ENCODE measurements at places on chromosomes 7 and 10.

DNA sequence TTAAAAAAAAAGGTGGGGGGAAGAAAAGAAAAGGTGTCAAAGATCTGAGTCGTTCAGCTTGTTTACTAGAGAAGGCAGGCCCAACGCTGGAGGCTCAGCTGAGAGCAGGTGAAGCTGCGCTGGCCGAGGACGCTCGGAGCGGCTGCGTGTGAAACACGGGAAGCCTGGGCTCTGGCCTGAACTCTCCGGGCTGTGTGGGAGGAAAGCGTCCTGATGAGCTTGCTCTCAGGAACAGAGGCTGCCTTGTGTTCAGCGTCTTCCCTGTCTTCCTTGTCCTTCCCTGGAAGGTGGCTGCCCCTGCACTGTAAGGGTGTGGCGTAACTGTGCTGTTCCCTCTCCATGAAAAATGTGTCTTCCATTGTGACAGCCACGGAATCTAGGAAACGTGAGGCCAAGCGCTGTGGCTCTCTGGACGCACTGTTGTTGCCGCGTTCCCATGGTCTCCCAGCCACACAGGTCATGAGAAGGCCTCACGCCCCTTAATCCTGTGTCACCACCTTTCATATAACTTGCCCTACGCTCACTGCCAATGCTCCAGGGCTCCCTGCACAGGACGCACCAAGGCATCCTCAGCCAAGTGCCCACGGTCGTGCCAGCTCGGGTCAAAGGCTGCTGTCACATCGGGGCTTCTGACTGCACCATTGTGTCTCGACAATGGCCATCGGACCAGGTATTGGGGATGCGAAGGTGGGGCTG lies 15.8 kb downstream of the IL15RA start:
- DNase-seq = no peak

- no peak for DNase-seq
Observed at GRCh38 chr7:36284456-36285090, 105.1 kb upstream of the ANLN start.

DNA sequence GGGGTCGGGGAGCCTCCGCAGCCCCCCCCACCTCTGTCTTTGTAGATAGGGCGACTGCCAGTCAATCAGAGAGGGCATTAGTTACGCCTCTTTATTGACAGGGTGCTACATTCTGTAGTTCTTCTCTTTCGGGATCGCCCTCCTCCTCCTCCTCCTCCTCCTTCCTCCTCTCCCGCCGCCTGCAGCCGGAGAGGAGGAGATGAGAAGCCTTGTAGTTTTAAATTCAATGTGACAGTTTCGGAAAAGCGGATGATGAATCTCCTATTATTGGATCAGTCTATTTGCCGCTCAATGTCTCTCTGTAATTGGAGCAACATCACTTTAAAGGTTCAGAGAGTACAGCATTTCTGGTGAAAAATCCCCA lies 587 bp upstream of the UNCX start:
- no peak for DNase-seq

DNA sequence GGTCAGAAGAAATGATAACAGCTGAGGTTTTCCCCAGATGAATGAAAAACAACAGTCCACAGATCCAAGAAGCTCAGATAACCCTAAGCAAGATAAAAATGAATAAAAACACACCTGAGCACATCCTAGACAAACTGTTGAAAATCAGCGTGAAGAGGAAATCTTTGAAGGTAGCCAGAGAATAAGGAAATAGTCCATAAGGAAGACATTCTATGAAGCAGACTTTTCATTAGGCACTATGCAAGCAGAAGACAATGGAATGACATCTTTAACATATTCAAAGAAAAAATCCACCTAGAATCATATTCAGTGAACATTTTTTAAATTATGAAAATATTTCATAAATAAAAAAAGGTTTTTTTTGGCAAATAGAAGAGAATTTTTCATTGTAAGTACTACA lies 15.1 kb upstream of the IL15RA start:
- DNase-seq = no peak

DNA sequence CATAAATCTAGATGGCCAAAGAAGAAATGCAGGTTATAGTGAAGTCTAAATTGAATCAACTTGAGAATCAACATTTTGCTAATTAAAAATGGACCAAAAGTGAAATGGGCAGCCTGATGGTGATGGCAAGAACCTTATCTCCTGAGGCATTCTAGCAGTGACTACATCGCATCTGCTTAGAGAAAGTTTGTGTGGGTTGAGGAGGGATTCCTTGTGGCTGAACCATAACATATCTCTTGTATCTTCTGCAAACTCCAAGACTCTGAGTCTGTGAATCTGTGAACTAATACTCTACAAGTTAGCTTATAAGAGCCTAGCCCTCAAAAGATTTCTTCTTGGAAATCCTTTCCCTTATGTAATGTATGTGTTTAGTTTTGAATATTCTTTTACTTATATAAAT lies 85.6 kb downstream of the PRKG1 start:
- no peak for DNase-seq

DNA sequence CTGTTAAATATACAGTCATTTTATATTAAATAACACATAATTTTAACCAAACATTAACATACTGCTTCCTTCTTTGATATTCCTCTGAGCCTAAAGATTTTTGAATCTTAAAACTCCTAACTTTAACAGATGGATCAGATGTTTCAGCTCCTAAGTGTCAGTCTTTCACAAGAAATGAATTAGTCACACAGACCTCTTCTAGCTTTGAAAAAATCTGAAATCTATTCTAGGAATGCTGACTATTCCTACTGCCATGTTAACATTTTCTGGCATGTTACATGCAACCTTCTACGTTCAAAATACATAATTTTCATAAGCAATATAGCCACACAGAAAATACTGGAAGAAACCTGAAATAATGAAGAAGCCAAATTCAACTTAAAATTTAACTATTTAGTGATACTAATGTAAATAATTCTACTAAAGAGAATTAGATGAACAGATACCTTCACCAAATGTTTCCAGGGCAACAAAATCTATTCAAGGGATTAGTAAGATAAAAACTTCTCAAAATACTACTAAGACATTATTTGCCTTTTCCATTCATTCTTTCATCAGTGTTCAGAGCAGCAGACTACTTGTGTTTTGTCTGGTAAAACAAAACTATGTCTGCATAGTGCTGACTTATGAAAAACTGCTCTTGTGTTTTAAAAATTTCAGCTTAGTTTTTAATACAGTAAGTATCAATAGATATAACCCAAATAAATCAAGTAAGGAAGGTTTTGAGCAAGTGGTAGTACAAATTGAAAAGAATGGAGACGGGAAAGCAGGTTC lies 9.2 kb downstream of the JMJD1C start:
- DNase-seq = no peak

DNA sequence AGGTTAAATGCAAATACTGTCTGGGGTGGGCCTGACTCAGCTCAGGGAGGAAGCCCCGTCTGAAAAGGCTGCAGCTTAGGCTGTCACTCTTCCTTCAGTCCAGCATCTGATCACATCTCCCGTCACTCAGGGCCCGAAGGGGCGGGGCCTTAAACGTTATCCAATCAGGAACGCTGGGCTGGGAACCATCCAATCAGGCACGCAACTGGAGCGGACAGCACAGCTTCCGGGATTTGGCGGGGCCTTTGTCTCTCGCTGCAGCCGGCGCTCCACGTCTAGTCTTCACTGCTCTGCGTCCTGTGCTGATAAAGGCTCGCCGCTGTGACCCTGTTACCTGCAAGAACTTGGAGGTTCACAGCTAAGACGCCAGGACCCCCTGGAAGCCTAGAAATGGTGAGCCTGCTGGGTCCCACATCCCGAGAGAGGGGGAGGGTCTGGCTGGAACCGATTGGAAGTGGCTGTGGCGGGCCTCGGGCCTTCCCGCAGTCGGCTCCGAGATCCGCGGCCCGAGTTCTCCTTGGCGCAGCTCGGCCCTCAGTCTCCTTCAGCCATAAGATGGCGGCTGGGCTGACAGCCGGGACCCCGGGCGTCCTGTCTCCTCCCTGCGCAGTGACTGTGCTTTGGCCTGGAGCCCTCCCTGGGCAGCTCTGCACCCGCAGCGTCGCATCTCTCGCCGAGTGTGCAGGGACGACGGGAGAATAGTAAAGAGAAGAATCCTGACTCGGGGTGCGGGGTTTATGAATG lies at the start of gene ZNF92:
TSS of gene ZNF92 (plus strand) at position 248 of the 744 bp plus-strand sequence. CDS start at position 391, 143 bp downstream.
- DNase-seq = peak; percentile 93

DNA sequence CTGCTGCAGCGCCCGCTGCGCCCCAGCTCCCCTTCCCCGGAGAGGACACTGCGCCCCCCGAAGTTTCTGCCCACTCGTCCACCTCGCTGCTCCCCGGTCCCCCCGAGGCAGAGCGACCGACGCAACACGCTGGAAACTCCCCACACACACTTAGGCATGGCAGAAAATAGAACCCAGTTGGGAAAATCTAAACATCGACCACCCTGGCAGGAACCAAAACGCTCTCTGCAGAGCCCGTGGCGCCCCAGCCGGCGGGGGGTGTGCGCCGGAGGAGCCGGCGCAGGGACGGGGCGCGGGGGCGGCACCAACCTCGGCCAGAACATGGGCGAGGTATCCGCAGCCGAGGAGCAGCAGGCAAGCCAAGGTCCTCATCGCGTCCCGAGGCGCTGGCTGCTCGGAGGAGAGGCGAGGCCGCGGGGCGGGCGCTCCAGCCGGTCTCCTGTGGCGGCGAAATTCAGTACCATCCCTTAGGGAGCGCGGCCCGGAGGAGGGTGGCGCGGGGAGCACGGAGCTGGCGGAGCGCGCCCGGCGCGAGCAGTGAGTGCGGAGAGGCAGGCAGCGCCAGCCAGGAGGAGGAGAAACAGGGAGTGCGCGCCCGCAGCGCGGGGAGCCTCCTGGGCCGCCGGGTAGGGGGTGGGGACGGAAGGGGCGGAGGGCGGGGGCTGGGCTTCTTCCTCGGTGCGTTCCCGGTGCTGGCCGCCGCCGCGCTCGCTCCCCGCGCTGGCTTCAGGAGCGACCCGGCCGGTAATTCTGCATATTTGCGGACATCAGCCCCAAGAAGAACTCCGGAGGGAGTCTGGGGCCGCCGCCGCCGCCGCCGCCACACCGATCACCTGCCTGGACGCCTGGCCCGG lies 789 bp downstream of the PDGFA start:
- DNase-seq = peak; percentile 60

DNA sequence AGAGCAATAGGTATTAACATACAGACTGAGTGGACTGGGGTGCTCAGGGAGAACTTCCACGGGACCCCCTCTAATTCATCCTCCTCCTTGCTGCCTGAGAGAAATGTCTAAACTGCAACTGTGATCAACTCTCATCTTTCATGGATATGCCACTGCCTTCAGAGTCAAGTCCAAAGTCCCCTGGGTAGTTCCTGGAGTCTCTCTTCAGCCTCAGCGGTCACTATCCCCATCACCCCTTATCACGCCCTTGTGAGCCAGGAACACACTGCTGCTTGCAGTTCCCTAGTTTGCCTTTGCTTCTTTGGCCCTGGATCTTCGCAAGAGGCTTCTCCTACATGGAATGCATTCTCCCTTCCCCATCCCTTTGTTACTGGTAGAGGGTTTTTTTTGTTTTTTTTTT lies 58.7 kb upstream of the AUTS2 start:
- DNase-seq = no peak

DNA sequence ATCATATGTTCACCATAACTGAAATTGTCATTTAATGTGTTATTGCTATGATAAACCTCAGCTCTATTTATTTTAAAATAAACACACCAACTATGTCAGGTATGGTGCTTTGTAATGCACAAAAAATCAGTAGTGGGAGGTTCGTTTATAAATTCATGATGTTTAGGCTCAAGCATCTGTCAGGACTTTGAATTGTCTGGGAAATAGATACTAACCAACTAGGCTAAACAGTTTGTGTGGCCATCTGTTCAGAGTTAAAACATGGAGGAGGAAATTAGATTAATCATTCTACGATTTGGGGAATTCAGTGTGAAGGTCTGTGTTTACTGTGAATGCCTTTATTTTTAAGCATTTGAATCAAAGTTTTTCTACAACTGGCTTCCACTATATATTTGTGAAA lies 212.6 kb upstream of the FZD8 start:
- DNase-seq = no peak

GRCh38 chr7:140621401-140622021 lies 19.1 kb downstream of the DENND2A start:
- no peak for DNase-seq

DNA sequence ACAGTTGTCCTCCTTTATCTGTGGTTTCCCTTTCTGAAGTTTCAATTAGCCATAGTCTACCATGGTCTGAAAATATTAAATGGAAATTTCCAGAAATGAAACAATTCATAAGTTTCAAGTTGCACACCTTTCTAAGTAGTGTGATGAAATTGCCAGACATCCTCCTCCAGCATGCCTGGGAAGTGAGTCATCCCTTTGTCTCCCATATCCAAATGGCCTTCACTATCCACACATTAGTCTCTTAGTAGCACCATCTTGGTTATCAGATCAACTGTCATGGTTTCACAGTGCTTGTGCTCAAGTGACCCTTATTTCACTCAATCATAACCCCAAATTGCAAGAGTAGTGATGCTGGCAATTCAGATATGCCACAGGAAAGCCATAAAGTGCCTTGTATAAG lies 83.4 kb upstream of the PPP1R9A start:
- DNase-seq = no peak

- no peak for DNase-seq
Observed at GRCh38 chr7:155883491-155884224, 71.4 kb upstream of the SHH start.

DNA sequence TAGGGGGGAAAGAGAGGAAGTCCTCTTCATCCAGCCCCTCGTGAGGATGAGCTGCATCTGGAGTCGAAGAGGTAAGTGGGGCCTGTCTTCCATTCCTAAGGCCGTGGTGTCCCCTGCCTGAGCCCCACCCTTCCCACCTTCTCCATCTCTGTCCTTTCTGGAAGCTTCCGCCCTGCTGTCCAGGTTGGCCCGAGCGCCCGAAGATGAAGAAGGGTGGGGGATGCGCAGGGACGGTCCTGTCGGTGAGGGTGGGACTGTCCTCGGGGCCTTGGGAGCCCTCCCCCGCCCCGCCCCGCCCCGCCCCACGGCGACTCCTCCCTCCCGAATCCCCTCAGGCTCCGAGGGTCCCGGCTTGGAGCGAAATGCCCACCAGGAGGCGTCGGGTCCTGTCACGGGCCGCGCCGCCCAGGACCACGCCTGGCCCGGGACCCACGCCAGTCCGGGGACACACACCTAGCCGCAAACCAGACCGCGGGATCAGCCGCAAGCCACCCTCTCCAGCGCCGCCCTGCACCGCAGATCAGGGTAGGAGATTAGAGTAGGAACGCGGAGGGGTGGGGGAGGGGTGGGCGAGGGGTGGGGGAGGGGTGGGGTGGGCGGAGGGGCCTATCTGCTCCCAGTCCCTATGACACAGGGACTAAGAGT lies 15.3 kb downstream of the GPRIN2 start:
- no peak for DNase-seq

- no peak for DNase-seq
Observed at GRCh38 chr7:17150018-17150417, 148.4 kb upstream of the AHR start.

DNA sequence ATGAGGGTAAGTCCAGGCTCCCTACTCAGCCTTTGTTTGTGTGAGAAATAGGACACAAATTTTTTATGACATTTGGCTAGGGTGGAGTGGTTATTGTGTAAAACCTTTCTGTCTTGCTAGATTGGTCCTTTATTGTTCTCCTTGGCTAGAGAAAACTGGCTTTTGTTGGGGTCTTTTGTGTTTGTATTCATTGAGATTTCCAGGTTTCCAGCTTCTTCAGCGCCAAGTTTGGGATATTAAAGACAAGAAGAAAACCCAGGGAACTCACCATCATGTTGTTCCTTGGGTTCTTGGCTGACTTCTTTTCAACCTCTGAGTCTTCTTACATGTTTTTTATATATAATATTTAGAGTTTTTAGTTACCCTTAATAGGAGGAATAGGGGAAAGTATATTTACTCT lies 310.0 kb downstream of the HPSE2 start:
- no peak for DNase-seq

GRCh38 chr10:57785546-57785945 lies 482.1 kb downstream of the IPMK start:
- DNase-seq = no peak

- DNase-seq = no peak
Observed at GRCh38 chr10:130744631-130745030, 566.9 kb downstream of the TCERG1L start.
